ENCODE measurements at places on chromosomes 6 and 20.

- DNase-seq: peak; percentile 51
Measured at GRCh38 chr6:26311012-26311384, 54.0 kb upstream of the BTN3A2 start.

DNA sequence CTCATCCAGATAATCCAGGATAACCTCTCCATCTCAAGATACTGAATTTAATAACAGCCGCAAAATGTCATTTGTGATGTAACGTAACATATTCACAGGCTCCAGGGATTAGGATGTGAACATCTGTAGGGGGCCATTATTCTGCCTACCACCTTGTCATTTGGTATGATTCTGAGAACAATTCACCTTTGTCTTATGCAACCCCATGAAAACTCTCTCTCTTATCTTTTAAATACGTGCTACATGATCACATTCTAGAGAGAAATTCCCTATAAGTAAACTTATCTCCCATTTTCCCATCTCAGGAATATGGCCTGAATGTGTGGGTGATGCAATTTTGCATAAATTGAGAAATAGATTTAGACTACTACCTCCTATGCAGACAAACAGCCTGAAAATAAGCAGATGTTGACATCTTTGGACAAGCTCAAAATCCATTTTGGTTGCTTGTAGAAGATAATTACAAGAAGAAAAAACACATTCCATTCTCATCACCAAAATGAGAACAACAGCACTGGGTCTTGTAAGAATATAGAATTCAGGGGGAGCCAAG lies 255.4 kb upstream of the STXBP5 start:
- no peak for DNase-seq

DNA sequence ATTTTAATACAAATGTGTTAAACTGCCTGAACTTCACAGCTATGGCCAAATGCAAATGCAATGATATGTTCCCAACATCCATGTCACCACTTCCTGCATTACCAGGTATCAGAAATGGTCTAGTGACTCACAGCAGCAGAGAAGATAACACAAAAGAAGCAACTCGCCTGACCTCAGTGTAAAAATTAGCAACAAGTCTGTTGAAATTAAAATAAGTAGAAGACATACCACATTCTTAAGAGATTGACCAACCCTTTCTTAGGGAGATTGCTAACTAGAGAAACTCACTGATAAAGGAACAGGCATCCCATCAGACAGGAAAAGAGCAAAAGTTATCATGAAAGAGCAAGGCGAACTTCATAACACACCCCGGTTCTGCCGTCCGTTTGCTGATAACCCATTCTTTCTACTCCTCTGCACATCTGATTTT lies 45.1 kb downstream of the RNASET2 start:
- no peak for DNase-seq

DNA sequence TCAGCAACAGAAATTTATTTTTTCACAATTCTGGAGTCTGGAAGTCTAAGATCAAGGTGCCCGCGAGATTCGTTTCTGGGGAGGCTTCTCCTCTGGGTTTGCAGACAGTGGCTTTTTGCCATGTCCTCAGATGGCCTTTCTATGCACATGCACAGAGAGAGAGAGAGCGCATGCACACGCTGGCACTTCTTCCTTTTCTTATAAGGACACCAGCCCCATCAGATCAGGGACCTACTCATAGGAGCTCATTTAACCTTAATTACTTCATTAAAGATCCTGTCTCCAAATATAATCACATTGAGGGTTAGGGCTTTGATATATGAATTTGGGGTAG lies 260.7 kb upstream of the PLCB4 start:
- DNase-seq: no peak

GRCh38 chr6:32638532-32639219 lies 1.5 kb downstream of the HLA-DQA1 start:
- no peak for DNase-seq

- DNase-seq: peak; percentile 43
Measured at GRCh38 chr6:36955671-36956445, 1.3 kb downstream of the PI16 start.

GRCh38 chr6:112253841-112254816 lies at the start of gene LAMA4:
Gene LAMA4, minus strand, starts transcription at chr6:112254567. Its CDS starts 417 bp downstream, at chr6:112254150.
- peak; percentile 80 for DNase-seq

- DNase-seq: no peak
Measured at GRCh38 chr6:80938131-80938530, 814.4 kb downstream of the TENT5A start.

DNA sequence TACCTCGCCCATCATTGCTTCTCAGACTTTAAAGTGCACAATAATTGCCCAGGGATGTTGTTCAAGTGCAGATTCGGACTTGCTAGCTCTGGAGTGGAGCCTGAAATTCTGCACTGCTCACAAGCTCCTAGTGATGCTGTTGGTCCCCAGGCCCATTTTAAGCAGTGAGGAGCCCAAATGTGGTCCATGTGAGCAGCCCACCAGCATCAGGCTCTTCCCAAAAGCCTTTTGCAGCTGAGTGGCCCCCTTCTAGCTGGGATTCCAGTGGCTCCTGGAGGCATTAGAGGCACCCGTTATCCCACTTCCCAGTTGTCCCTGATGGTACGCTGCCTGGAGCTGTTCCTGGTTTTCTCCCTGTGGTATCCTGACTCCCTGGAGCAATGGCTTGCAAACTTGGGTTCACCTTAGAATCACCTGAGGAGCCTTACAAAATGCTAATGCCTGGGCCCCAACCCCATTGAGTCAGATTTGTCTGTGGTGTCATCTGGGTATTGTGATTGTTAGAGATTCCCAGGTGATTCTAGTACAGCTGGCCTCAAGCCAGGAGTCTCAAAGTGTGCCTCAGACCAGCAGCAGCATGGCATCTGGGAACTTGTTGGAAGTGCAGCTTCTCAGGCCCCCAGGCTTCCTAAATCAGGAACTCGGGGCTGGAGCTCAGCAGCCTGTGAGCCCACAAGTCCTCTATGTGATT lies 186.9 kb upstream of the SLC24A3 start:
- DNase-seq: no peak

- DNase-seq: peak; percentile 19
Measured at GRCh38 chr6:35725721-35726438, 11.0 kb upstream of the ARMC12 start.

DNA sequence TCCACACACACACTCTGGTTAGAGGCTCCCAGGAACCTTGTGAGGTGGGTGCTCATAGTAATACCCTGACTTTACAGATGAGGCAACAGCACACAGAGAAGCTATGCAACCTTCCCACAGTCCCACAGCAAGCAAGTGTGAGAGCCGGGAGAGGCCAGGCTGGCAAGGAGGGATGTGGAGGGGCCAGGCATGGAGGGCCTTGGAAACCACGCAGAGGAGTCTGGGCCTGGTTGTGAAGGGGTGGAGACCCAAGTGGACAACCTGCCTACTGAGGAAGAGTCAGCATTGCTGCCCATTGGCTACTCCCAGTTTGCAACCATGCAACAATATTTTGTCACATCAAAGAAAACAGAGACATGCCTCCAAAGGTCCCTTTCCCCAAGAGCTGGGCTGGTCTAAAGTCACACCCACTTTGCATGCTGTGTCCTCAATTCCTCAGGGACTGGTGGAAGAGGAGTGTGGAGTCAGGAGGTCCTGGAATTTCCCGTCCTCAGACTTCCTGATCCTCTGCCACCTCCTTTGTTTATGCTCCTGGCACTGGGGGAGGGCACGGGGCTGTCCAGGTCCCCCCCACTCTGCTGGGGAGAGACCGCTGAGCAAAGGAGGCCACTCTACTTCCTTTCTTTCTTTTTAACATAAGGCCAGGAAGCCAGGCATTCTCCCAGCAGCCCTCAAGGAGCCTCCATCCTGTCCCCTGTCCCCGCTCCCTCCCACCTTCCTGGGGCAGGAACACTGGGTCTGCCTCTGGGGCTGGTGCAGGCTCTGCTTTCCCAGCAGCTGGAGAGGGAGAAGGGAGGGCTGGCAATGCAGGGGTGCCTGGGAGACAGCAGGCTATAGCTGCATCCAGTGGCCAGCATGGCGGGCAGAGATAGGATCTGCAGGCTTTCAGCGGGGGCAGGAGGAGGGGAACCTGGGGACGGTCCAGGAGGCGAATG lies 68.3 kb downstream of the NOL4L start:
- no peak for DNase-seq

GRCh38 chr20:31595654-31596411 lies 9.3 kb upstream of the ID1 start:
- DNase-seq: peak; percentile 70

All from astrocyte of the hippocampus (primary cell).